ENCODE measurements at places on chromosomes 6 and 20.

GRCh38 chr6:156782691-156783320 is 5.6 kb downstream of the ARID1B start:
- DNase-seq, result no peak

DNA sequence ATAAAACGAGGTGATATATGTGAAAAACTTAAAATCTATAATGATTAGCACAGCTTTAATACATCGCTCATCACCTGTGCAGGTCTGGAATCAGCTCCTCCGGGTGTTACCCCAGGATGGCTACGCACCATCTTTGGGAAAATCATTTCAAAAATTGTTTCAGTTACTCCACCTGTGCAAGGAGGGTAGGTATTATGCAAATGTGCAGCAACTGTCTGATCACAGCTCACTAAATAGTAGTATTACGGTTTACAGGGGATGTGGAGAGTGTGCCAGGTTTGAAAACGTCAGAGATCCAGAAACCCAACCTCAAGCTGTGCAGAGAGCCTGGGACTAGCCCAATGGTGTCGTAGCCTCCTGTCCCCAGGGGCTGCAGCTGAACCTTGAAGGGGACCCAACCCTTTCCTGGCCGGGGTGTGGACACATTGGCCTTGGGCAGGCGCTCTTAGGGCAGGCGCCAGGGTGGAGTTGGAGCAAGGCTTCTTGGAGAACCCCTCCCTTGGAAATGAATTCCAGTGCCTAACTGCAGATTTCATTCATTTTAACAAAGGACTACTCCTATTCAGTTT is 24.2 kb upstream of the SGK1 start:
- no peak for DNase-seq

- no peak for DNase-seq
These were observed 113.5 kb downstream of the JARID2 start for GRCh38 chr6:15359335-15359862.

DNA sequence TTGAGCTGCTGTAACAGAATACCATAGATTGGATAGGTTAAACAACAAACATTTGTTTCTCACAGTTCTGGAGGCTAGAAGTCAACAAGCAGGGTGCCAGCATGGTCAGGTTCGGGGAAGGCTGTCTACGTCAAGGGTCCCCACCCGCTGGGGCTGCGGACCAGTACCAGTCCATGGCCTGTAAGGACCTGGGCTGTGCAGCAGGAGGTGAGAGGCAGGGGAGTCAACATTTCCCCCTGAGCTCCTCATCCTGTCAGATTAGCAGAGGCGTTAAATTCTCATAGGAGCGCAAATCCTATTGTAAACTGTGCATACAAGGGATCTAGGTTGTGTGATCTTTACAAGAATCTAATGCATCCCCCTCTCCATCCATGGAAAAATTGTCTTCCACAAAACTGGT is 3.8 kb downstream of the ADGB start:
- DNase-seq, result no peak

DNA sequence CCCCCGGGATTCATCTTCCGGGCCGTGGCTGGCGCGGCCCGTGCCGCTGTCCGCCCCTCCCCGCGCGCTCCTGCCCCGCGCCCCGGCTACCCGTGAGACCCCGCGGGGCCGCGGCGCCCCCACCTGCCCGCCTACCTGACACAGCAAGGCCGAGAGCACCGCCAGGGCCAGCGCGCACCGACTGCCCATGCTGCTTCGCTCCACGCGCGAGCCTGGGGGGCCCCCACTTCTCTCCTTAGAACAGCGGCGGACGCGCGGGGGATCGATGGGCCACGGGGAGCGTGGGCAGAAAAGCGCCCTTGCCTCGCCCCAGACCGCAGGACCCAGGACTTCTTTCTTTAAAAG is 955 bp downstream of the DLL1 start:
- DNase-seq, result no peak

- no peak for DNase-seq
These were observed 1.0 kb downstream of the SYNE1 start for GRCh38 chr6:152636021-152636608.

DNA sequence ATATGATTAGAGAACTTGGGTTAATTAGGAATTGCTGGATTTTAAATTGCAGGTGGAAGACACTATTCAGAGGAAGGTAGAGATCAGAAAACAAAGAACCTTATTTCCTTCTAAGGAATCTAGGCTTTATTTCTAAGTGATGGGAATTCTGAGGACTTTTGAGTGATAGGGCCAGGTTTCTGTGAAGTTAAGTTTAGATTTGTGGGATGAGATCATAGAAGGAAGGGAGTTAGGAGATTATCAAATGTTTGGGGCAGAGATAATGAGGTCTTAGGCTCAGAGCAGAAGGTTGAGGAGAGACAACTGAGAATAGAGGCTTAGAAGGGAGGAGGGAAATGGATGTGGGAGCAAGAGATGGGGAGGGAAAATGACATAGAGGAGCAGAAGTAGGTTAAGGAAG is 109.7 kb upstream of the MMS22L start:
- no peak for DNase-seq

- no peak for DNase-seq
These were observed 1087.7 kb downstream of the KIF16B start for GRCh38 chr20:15485519-15485918.

DNA sequence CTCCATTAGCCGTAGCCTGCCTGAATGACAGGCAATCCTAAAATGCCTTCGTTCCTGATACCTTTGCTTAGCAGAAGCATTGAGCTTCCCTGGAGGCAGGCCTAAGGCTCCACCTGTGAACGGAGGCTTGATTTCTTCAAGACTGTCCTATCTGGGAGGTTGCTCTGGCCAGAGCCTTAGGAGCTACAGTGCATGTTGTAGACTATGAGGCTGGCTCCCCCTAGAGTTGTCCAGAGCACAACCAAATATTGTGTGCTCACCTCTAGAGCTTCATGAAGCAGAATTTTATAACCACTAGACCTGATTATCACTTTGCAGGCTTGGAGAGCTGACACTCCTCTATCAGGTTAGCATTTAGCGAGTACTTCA is 217.8 kb downstream of the MAFB start:
- no peak for DNase-seq

GRCh38 chr6:11876934-11877433 is 98.4 kb upstream of the ADTRP start:
- no peak for DNase-seq

- no peak for DNase-seq
These were observed 103.4 kb downstream of the SCML4 start for GRCh38 chr6:107720717-107721116.

DNA sequence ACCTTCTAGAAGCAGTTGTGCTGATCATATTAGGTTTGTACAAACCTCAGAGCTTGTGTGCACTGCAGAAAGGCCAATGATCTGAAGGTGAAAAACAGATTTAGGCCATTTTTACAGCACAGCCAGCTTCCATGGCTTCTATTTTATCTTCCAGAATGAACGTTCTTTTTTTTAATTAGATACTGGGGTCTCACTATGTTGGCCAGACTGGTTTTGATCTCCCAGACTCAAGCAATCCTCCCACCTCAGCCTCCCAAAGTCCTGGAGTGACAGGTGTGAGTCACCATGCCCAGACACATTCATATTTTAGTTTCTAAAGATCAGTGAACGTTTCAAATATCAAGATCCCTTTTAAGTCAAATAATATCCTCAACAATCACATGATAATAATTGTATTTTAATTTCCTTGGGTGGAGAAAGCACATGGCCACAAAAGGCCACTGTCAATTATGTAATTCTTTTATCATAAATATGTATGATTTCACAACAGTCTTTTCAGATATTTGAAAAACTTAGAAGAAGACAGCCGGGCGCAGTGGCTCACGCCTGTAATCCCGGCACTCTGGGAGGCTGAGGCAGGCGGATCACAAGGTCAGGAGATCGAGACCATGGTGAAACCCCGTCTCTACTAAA is 326.7 kb upstream of the JARID2 start:
- DNase-seq, result no peak

- DNase-seq, result no peak
These were observed 20.7 kb upstream of the TRIM27 start for GRCh38 chr6:28944412-28944865.

DNA sequence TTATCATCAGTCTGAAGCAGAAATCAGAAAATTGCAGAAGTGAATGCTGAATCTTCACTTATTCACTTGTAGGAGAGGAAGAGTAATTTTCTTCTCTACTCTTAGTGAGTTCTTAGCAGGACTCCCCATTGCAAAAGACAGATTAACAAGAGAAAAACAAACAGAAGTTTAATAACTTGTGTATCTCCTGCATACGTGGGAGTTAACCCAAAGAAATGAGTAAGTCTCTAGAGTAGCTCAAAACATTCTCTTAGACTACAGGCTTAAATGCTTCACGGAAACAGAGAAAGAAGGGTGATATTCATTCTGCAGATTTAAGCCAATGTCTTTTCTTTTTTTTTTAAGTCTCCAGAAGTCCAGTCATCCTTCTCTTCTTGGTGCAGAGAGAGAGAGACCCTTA is 97.9 kb upstream of the TMEM181 start:
- DNase-seq, result no peak

GRCh38 chr6:152091851-152092341 is 284.4 kb downstream of the ESR1 start:
- DNase-seq, result no peak

DNA sequence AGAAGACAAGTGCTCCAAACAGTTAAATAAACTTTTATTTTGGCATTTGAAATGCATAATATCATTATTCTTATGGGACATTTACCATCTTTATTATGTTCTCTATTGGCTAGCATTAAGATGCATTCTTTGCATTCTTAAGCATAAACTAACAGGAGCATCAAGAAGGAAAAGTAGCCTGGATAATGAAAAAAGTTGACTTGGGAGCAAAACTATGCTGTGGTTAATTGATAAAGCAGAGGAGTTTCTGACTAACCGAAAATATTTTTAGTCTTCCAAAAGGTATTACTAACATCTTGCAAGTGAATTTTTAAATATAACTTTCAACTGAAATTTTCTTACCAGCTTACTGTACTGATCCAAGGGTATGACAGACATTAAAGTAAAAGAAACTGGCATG is 140.3 kb downstream of the FLRT3 start:
- no peak for DNase-seq

- no peak for DNase-seq
These were observed 2.8 kb upstream of the CYP24A1 start for GRCh38 chr20:54176610-54177009.

DNA sequence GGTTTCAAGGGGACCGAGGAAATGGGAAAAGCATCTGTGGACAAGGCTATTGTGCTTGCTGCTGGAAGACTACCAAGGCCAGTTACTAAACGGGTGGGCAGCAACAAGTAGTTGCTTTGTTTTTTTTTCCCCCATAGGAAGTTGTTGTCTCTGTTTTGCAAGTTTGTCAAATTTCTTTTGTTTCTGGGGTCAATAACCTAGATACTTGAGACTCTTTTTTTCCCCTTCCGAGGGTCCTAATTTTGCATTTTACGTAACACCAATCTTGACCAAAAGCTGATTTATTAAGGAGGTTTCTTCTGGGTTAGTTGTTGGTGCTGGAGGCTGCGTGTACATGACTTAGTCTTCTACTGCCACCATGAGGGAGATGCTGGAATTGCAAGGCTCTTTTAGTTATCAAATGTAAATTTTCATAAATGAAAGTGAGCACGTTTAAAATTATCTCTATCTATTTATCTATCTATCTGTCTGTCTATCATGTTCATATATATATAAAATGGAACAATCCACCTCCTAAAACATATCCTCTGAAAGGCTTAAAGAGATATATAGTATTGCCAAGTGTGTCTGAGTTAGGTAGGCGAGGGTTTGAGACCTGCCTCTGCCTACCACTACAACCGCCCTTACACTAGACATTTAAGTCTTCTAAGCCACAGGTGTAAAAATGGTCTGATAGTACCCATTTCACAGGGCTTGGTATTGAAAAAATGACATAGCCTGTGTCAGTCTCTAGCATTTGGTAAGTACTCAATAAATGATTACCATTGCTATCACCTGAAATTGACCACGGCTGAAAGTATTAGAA is 60.2 kb downstream of the GCLC start:
- DNase-seq, result peak; percentile 38

- peak; percentile 51 for DNase-seq
These were observed 41.3 kb downstream of the PCNA start for GRCh38 chr20:5078399-5078958.

DNA sequence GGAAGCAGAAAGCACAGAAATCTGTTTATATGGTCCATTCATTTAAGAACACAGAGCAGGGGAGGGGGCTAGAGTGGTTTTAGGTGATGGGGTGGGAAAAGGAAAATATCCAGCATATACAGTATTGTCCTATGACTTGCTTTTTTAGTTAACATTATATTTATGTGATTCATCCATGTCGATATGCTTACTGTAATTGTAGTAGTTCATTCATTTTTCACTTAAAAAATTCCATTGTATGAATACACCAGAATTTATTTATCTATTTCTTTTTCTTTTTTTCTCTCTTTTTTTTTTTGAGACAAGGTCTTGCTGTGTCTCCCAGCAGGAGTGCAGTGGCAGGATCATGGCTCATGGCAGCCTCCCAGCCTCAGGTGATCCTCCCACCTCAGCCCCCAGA is 9.6 kb upstream of the PRIM2 start:
- DNase-seq, result no peak

- DNase-seq, result no peak
These were observed 9.8 kb downstream of the CTSZ start for GRCh38 chr20:58997141-58997770.

DNA sequence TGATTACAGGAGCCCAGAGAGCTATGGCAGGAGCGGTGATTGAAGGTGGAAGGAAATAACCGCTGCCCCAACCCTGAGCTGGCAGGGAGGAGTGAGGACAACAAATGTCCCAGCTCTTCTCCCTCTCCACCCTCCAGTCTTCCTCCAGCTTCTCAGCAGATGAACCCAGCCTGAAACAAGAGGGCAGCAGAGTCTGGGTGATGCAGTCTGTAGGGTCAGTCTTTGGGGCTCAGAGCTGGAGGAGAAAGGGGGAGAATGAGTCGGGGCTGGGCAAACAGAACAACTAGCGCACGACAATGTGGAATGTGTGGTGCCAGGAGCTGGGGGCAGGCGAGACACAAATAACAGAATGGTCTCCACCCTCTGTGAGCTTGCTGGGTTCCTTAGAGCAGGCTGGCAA is 4.5 kb upstream of the GUCA1A start:
- no peak for DNase-seq

DNA sequence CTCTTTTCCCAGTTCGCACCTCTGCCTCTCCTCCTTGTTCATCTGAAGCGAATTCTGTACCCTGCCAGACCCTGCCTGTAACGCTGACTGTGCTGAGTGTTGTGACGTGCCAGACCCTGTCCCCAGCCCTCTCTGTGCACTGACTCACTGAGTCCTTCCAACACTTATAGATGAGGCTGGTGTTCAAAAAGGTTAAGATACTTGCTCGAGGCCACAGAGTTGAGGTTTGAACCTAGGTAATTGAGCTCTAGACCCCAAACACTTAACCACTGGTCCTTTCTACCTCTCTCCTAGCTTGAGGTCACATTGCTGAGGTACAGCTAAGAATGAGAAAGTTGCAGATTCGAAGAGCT is 45.7 kb upstream of the NEDD9 start:
- no peak for DNase-seq

DNA sequence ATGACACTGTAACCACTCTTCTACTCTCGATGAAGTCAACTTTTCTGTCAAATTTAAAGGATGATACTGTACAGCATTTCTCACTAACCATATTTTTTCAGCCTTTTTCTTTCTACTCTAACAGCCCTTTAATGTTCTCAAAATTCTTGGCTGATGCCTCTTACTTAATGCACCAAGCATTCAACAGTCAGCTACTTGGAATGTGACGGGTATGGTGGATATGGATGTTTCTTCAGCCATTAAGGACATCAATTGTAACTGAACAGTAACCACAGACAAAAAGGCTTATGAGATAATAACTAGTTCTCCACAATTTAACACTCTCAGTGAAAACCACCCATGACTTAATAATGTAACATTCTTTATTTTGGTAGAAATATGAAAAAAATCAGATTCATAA is 467.2 kb upstream of the ZNF337 start:
- DNase-seq, result no peak
